ENCODE measurements at places on chromosomes 5 and 9. TPM values are rescaled to one million over a fixed set of nuclear protein-coding genes. Genes with fewer than 3 reads are reported as not detected.

OXCT1 gene
- 25.8 TPM for total RNA-seq

GRCh38 chr5:69512740-69513260 is 20.2 kb downstream of the OCLN start:
- H3K4me3 ChIP-seq = no peak overlapping the region
- H3K36me3 ChIP-seq = peaks cover 11% of the 10 kb centered on the region
- H3K27me3 ChIP-seq = no peaks in the 10 kb centered on the region
- no peak for DNase-seq
- H3K27ac ChIP-seq = no peak overlapping the region

DNA sequence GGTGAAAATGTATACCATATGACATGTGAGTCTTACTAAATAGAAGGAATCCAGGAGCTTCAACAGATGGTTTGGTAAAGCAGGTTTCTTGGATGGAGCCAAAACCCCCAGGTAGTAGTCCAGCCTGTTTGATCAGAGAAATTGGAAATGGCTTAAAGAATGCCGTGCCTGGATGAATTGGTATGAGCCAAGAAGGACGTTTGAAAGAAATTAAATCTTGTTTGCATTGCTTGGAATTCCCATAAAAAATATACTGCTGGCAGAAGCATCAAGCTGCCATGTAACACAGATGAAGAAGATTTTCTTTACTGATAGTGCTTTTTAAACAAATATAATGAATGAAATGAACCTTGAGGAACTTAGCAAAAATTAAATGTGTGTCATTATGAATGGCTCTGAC is 176.3 kb downstream of the NPR3 start:
- no peak for DNase-seq
- H3K27ac ChIP-seq = no peak overlapping the region
- no peaks in the 10 kb centered on the region for H3K4me1 ChIP-seq
- H3K36me3 ChIP-seq = no peaks in the 10 kb centered on the region
- no peaks in the 10 kb centered on the region for H3K27me3 ChIP-seq

GRCh38 chr5:152270096-152270495 is 135.0 kb downstream of the NMUR2 start:
- no peaks in the 10 kb centered on the region for H3K4me1 ChIP-seq
- H3K4me3 ChIP-seq = no peak overlapping the region
- no peaks in the 10 kb centered on the region for H3K36me3 ChIP-seq

- H3K27ac ChIP-seq = no peak overlapping the region
- no peaks in the 10 kb centered on the region for H3K27me3 ChIP-seq
- H3K4me1 ChIP-seq = no peaks in the 10 kb centered on the region
- H3K4me3 ChIP-seq = no peak overlapping the region
- H3K36me3 ChIP-seq = no peaks in the 10 kb centered on the region
Observed at GRCh38 chr9:88889386-88889785, 101.9 kb upstream of the S1PR3 start.

ALDOB gene
- not detected for total RNA-seq

DNA sequence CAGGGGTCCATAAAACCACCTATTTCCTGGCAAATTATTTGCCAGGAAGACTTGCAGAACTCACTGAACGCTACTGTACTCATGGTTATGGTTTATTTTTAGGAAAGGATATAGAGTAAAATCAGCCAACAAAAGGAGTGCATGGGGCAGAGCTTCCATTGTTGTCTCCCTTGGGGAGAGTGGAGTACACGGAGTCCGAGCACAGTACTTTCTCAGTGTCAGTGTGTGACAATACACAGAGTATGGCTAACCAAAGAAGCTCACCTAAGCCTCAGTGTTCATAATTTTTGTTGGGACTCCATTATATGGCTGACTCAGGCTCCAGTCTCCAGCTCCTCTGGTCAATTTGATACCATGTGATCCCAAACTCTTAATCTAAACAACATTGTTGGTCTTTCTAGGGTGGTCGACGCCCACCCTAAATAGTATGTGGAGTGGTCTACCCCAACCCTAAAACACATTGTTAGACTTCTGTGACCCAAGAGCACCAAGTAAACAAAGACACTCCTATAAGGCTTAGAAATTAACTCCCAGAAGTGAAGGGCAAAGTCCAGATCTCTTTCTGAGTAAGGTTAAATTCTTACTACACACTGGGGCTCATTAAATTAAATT is 74.9 kb downstream of the SLC44A1 start:
- H3K4me3 ChIP-seq = no peak overlapping the region
- no peak for DNase-seq
- H3K27ac ChIP-seq = no peak overlapping the region
- H3K4me1 ChIP-seq = no peaks in the 10 kb centered on the region
- peaks cover 14% of the 10 kb centered on the region for H3K36me3 ChIP-seq
- no peaks in the 10 kb centered on the region for H3K27me3 ChIP-seq

GRCh38 chr9:134961331-134962064 is 43.8 kb upstream of the FCN1 start:
- no peak overlapping the region for H3K27ac ChIP-seq
- no peaks in the 10 kb centered on the region for H3K27me3 ChIP-seq
- peaks cover 3% of the 10 kb centered on the region for H3K4me1 ChIP-seq
- H3K36me3 ChIP-seq = no peaks in the 10 kb centered on the region

DNA sequence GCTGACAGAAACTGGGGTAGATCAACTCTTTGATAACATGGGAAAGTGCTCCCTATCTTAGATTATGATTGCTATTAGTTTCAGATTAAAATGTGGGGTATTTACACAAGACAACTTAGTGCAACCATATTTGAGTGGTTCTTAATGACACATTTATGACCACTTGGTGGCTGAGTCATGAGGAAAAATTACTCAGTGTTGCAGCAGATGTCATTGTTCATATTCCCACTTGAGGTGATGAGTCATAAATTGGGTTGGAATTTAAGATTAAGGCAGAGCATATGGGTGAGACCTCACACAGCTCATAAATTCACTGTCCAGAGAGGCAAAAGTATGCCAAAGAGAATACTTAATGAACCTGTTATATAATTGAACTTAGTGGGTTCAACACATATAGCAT is 408.3 kb downstream of the DMRT2 start:
- H3K27me3 ChIP-seq = no peaks in the 10 kb centered on the region
- no peaks in the 10 kb centered on the region for H3K36me3 ChIP-seq
- H3K4me3 ChIP-seq = no peak overlapping the region
- no peaks in the 10 kb centered on the region for H3K4me1 ChIP-seq
- DNase-seq = no peak

DNA sequence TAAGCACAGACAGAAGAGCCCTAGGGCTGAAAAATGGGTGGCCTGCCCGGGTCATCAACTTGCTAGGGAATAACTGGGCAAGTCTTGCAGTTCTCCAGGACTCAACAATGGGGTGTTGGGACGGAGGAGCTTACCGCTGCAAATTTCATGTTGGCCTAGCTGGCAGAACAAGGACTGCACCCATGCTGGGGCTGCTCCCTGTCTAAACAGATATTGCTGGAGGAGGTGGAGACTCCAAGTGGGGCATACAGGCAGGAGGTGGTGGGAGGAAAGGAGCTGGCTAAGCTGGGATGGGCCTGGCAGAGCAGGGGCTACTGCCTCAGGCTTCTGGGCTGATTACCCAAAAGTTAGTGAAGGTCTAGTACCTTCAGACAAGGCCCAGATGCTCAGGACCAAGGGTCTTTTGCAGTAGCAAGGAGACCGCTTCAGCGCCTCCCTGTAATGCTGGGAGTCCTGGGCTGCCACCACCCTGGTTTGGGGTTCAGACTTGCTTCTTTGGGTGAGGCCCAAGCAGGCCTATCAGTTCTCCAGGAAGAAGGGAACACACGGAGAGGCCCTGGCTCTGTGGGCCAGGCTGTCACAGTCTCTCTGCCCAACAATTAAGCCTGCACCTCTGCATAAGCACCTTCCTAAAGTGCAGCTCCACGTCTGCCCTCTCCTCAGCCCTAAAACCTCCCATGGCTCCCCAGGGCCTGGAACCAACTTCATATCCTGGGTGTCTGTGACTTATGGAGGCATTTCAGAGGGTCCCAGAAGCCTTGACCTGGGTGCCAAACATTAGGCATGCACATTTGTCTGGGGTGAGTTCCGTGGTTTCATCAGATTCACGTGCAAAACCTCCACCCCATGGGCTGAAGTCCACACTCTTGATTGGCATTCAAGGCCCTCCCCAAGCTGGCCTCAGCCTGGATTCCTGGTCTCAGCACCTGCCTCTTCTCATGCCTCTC is 24.2 kb upstream of the KIF12 start:
- H3K27me3 ChIP-seq = no peaks in the 10 kb centered on the region
- H3K4me3 ChIP-seq = no peak overlapping the region
- no peaks in the 10 kb centered on the region for H3K36me3 ChIP-seq
- no peak for DNase-seq

DNA sequence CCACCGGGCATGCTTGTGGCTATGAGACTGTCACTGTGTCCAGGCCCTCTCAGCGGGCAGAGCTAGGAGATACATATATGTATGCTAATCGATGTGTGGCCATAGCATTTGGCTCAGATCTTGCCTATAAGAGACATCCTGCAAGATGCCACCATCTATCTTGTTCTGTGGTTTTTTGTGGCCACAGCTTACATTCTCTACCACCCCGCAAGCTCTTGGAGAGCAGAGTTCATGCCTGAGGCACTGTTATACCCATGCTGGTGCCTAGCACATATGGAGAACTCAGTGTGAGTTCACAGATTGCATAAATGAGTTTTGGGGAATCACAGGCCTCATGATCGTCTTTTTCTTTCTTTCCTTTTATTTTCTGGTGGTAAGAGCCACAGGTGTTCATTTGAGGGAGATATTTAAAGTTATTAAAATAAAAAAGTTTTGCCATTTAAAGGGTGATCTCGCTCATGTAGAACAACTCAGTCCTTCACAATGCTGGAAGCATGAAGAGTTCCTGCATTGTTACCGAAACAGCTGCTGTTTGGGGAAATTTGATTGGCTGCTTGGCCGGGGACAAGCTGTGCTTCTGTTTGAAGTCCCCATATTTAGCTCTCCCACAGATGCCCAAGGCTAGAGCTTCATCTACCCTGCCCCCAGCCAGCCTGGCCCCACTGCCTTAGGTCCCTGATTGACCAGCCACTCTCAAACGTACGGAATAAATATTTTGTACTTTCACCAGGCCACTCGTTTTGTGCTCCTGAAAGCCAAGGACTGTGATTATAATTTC is 169.2 kb upstream of the MAP1B start:
- no peaks in the 10 kb centered on the region for H3K27me3 ChIP-seq
- H3K27ac ChIP-seq = no peak overlapping the region
- H3K36me3 ChIP-seq = no peaks in the 10 kb centered on the region
- DNase-seq = no peak
- H3K4me3 ChIP-seq = no peak overlapping the region

CMYA5 gene
- total RNA-seq = 0.65 TPM

LCN15 gene
- 0.61 TPM for total RNA-seq

GRCh38 chr5:167822241-167822640 is 469.2 kb upstream of the WWC1 start:
- H3K36me3 ChIP-seq = no peaks in the 10 kb centered on the region
- DNase-seq = no peak
- no peak overlapping the region for H3K27ac ChIP-seq

DNA sequence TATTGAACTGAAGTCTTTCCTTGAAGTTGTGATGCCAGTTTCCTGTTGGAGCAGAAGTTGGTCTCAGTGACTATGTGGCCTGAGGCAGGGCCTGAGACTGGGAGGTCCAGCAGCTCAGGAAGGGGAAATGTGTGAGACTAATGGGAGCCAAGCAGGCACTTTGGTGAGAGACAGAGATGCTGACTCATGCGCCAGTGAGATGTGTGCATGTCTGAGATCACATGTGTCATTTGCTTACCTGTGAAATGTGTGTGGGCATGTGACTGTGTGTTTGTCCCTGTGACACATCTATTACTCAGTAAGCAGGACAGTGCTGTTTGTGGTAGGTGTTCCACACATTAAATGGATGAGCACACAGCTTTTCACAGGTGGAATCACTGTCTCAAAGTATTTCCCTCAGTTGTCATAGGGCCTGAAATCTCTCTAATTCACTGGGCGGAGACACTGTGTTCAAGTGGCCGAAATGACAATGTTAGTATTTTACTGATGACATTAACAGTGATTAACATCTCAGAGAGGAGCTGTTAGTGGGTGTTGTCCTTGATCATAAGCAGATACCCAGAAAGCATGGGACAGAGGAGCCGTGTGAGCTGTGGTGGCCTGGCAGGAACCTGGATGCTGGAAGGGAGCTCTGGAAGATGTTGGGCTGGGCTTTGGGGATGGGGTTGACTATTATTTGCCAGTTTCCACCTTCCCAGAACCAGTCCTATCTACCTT is 7.4 kb downstream of the NPR2 start:
- no peak overlapping the region for H3K27ac ChIP-seq
- no peak overlapping the region for H3K4me3 ChIP-seq
- H3K27me3 ChIP-seq = no peaks in the 10 kb centered on the region
- no peak for DNase-seq

DNA sequence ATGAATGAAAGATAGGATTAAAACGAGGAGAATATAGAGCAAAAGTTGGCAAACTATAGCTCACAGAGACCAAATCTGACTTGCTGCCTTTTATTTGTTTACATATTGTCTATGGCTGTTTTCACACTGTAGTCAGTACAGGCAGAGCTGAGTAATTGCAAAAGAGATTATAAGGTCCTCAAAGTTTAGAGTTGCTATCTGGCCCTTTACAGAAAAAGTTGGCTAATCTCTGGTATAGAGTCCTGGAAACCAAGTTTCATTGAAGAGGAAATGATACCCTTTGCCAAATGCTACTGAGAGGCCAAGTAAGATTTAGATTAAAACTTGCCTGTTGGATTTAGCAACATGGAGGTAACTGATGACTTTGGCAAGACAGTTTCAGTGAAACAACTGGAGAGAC is 36.0 kb downstream of the LYRM7 start:
- no peak overlapping the region for H3K4me3 ChIP-seq
- H3K27me3 ChIP-seq = no peaks in the 10 kb centered on the region
- no peaks in the 10 kb centered on the region for H3K36me3 ChIP-seq
- no peak for DNase-seq
- peaks cover 5% of the 10 kb centered on the region for H3K4me1 ChIP-seq

- no peak for DNase-seq
- no peak overlapping the region for H3K27ac ChIP-seq
- no peaks in the 10 kb centered on the region for H3K36me3 ChIP-seq
- H3K4me3 ChIP-seq = no peak overlapping the region
Observed at GRCh38 chr5:43729846-43730478, 127.0 kb downstream of the NNT start.

- no peak overlapping the region for H3K4me3 ChIP-seq
- no peak overlapping the region for H3K27ac ChIP-seq
Observed at GRCh38 chr9:112009656-112010055, 113.0 kb downstream of the UGCG start.

GRCh38 chr5:136984772-136985446 is 514.2 kb downstream of the SPOCK1 start:
- DNase-seq = no peak
- H3K36me3 ChIP-seq = no peaks in the 10 kb centered on the region
- H3K4me1 ChIP-seq = peaks cover 3% of the 10 kb centered on the region
- H3K27me3 ChIP-seq = no peaks in the 10 kb centered on the region
- no peak overlapping the region for H3K4me3 ChIP-seq

DNA sequence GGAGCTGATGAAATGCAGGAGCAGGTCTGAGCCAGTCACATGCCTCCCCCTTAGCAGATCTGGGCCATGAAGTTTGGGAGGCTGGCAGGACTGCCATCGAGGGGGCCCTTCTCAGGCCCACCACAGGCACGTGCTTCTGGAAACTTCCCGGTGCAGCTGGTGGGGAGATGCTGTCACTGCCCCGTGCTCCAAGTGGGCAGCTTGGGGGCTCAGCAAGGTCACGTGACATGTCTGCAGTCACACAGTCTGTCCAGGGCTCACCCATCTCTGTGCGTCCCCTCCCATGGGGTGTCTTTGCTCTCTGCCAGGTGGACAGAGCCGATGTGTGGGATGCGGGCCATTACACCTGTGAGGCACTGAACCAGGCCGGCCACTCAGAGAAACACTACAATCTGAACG is 79.4 kb upstream of the ASS1 start:
- H3K4me1 ChIP-seq = no peaks in the 10 kb centered on the region
- H3K27me3 ChIP-seq = no peaks in the 10 kb centered on the region
- H3K36me3 ChIP-seq = no peaks in the 10 kb centered on the region
- DNase-seq = no peak
- H3K4me3 ChIP-seq = no peak overlapping the region
